ENCODE measurements at places on chromosomes 3 and 15. TPM values are rescaled to one million over a fixed set of nuclear protein-coding genes. Genes with fewer than 3 reads are reported as not detected.

IGSF11 gene
- total RNA-seq: not detected

DPPA2 gene
- total RNA-seq: not detected

PARP16 gene
- 2.2 TPM for total RNA-seq

TTLL13 gene
- total RNA-seq: not detected

PSMD2 gene
- 281 TPM for total RNA-seq

CAPN3 gene
- total RNA-seq: 0.43 TPM

SLC30A4 gene
- 2.9 TPM for total RNA-seq

Measured in tracheal epithelial cell (primary cell).